Bronchus fibroblast of lung (primary cell): ENCODE measurements at places on chromosomes 3 and 15. TPM values are rescaled to one million over a fixed set of nuclear protein-coding genes. Genes with fewer than 3 reads are reported as not detected.

Gene CA12
- total RNA-seq, result 18.7 and 20.8 TPM in 2 replicates

Gene TRPC1
- total RNA-seq, result 5.2 and 8.2 TPM in 2 replicates

Gene DAZL
- not detected in 2 replicates for total RNA-seq

Gene NOX5
- 0.15 TPM in 1 of 2 replicates, not detected in the other for total RNA-seq

Gene MEIS2
- 23.6 and 25.4 TPM in 2 replicates for total RNA-seq
